Cardiac septum (tissue), 1 donor: ENCODE measurements at places on chromosomes 2 and 18. TPM values are rescaled to one million over a fixed set of nuclear protein-coding genes. Genes with fewer than 3 reads are reported as not detected.

GRCh38 chr2:223979730-223980396, 22.6 kb downstream of the MRPL44 start:
- DNase-seq = no peak

Gene LRRC30
- total RNA-seq = not detected

Gene ZAP70
- 1.2 TPM for total RNA-seq

DNA sequence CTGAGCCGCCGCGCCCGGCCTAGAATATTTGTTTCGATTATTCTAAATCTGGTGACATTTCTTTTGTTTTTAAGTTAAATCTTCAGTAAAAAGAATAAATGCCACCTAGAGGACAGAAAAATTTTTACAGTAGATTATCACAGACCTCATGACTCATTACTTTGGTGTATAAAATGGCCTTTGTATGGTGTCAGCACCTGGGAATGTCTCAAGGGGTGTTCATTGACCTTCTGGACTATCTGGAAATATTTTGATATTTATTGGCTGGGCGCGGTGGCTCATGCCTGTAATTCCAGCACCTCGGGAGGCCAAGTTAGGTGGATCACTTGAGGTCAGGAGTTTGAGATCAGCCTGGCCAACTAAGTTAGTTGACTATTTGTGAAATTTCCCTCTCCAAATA, 30.3 kb upstream of the SLC30A6 start:
- no peak for DNase-seq

Gene ADD2
- 1.6 TPM for total RNA-seq

- no peak for DNase-seq
Observed at GRCh38 chr2:196113061-196113974, 44.7 kb upstream of the DNAH7 start.

- DNase-seq = peak; percentile 24
Observed at GRCh38 chr2:236171680-236172254, 3.6 kb upstream of the GBX2 start.
